Immature natural killer cell (primary cell): ENCODE measurements at places on chromosomes 1 and 21.
A peak's percentile ranks its signal among the peaks of the same experiment; 100 is the strongest.

- no peaks in the 10 kb centered on the region for H3K36me3 ChIP-seq
- H3K4me3 ChIP-seq = no peak within 1 kb of the TSS
- no peak within 1 kb of the TSS for H3K27ac ChIP-seq
- H3K27me3 ChIP-seq = peaks cover 4% of the 10 kb centered on the region
- DNase-seq = no peak
Measured at GRCh38 chr1:220786337-220787068, at the start of gene MTARC1. Gene MTARC1 (plus strand): TSS chr1:220786913. CDS start chr1:220786945, 32 bp downstream.

DNA sequence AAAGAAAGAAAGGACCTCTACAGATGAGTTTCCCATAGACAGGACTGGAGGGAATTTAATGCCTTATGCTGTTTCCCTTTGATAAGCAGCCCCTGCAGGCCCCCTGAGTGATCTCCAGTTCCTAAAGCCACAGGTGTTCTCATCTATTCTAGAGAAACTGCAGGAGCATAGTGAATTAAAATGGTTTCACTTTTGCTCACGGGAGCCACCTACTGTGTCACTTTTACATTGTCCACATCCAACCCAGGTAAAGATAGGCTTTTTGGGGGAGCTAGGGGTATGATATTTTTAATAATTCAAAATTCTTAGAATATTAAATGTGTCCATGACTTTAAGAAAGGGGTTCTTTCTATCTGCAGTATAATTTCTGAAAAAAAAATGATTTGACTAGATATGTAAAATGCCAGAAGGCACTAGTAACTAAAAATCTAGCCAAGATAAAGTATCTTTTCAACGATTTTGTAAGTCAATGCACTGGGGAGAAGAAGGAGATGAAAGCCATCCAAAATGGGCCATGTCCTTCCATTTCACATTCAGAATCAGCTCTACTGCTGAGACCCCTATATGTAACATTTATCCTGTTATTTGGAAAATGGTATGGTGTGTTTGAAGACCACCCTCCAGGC lies 267.3 kb upstream of the DUSP10 start:
- H3K4me1 ChIP-seq = no peaks in the 10 kb centered on the region
- DNase-seq = peak; percentile 20
- no peaks in the 10 kb centered on the region for H3K27me3 ChIP-seq
- no peak overlapping the region for H3K27ac ChIP-seq

- DNase-seq = no peak
- H3K27ac ChIP-seq = no peak overlapping the region
Measured at GRCh38 chr1:183272390-183272848, 86.4 kb downstream of the LAMC2 start.

GRCh38 chr1:24117722-24118409 lies 5.9 kb upstream of the MYOM3 start:
- DNase-seq = no peak
- no peak overlapping the region for H3K4me3 ChIP-seq
- H3K27ac ChIP-seq = no peak overlapping the region
- no peaks in the 10 kb centered on the region for H3K36me3 ChIP-seq

GRCh38 chr1:150061632-150062101 lies 5.9 kb upstream of the VPS45 start:
- no peaks in the 10 kb centered on the region for H3K36me3 ChIP-seq
- no peak for DNase-seq
- no peak overlapping the region for H3K27ac ChIP-seq
- H3K4me3 ChIP-seq = no peak overlapping the region

DNA sequence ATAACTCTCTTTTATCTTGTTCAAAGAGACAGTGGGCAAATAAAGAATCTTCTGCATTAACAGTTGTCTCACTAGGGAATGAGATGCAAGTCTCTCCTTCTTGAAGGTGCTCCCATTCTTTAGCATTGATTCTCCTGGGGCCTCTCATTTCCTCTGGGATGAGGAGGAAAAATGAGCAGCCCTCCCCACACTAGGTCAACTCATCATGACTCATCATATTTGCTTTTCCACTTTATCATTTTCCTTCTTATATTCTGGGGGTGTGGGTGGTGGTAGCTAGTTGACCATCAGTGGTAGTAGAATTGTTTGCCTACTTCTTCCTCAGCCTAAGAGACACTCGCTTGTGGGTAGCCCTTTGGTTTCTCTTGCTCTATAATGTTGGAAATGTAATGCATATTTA lies 182.0 kb upstream of the C1orf87 start:
- no peak overlapping the region for H3K27ac ChIP-seq
- H3K36me3 ChIP-seq = no peaks in the 10 kb centered on the region
- DNase-seq = no peak
- H3K27me3 ChIP-seq = peaks cover 2% of the 10 kb centered on the region
- no peaks in the 10 kb centered on the region for H3K4me1 ChIP-seq
- H3K4me3 ChIP-seq = no peak overlapping the region

DNA sequence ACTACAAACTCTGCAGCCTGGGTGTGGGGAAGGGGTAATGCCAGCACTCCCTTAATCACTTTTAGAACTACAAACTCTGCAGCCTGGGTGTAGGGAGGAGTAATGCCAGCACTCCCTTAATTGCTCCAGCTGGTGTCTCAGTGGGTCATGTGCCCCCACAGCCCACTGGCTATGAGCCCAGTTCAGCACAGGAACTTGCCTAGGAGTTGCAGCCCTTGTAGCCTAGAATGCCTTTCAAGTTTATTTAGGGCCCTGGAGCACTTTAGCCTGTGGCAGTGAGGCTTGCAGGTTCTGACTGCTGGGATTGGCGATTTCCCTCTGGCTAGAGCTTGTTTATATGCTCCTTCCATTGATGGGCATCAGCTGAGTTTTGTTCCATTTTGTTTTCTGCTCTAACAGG lies 17.1 kb downstream of the VN1R5 start:
- H3K4me1 ChIP-seq = no peaks in the 10 kb centered on the region
- peaks cover 6% of the 10 kb centered on the region for H3K36me3 ChIP-seq
- no peak for DNase-seq
- no peak overlapping the region for H3K27ac ChIP-seq
- H3K4me3 ChIP-seq = no peak overlapping the region

DNA sequence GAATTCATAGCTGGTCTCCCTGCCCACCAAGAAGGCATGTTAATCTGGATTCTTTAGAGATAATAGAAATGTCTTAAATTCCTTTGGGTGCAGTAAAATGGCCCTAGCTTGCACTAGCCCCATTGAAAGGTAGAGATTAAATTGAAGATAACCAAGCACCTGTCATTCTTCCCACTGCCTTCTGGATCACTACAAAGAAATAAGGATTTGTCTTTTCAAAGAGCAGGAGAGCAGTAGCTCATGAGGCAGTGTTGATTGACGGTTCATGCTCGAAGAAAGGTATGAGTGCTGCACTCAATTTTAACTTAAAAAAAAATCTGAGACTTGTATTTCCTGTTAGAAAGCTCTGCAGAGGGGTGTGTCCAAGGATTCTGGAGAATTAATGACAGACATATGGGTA lies 74.9 kb upstream of the F3 start:
- no peak for DNase-seq
- H3K4me3 ChIP-seq = no peak overlapping the region
- H3K27me3 ChIP-seq = peaks cover 5% of the 10 kb centered on the region
- no peak overlapping the region for H3K27ac ChIP-seq

GRCh38 chr1:10962483-10962882 lies 50.0 kb upstream of the TARDBP start:
- peaks cover 5% of the 10 kb centered on the region for H3K27me3 ChIP-seq
- DNase-seq = no peak
- H3K4me1 ChIP-seq = peaks cover 20% of the 10 kb centered on the region
- H3K36me3 ChIP-seq = no peaks in the 10 kb centered on the region
- H3K4me3 ChIP-seq = no peak overlapping the region
- no peak overlapping the region for H3K27ac ChIP-seq

DNA sequence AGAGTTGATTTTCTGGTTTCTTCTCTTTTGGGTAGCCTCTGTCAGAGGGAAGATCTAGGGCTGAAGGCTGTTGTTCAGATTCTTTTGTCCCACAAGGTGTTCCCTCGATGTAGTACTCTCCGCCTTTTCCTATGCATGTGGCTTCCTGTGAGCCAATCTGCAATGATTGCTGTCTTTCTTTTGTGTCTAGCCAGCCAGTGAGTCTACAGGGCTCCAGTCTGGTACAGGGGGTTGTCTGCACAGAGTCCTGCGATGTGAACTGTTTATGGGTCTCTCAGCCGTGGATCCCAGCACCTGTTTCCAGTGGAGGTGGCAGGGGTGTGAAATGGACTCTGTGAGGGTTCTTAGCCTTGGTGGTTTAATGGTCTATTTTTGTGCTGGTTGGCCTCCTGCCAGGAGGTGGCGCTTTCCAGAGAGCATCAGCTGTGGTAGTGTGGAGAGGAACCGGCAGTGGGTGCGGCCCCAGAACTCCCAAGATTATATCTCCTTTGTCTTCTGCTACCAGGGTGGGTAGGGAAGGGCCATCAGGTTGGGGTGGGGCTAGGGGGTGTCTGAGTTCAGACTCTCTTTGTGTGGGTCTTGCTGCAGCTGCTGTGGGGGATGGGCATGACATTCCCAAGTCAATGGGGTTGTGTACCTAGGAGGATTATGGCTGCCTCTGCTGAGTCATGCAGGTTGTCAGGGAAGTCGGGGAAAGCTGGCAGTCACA lies 81.3 kb upstream of the C21orf91 start:
- no peak overlapping the region for H3K4me3 ChIP-seq
- no peaks in the 10 kb centered on the region for H3K36me3 ChIP-seq
- H3K27ac ChIP-seq = no peak overlapping the region
- H3K27me3 ChIP-seq = peaks cover 2% of the 10 kb centered on the region

- H3K4me3 ChIP-seq = peak overlapping the region; percentile 82
- peak overlapping the region; percentile 99 for H3K27ac ChIP-seq
- H3K36me3 ChIP-seq = peaks cover 4% of the 10 kb centered on the region
Measured at GRCh38 chr21:36297938-36298572, 21.9 kb upstream of the MORC3 start.

DNA sequence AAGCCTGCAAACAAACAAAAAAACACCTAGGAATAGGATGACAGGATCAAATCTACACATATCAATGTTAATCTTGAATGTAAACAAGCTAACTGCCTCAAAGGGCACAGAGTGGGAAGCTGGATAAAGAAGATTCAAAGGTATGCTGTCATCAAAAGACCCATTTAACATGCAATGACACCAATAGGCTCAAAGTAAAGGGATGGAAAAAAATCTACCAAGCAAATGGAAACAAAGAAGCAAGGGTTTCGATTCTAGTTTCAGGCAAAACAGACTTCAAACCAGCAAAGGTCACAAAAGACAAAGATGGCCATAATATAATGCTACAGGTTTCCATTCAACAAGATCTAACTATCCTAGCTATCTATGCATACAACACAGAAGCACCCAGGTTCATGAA lies 16.2 kb upstream of the OR2T10 start:
- DNase-seq = no peak
- H3K27ac ChIP-seq = no peak overlapping the region
- H3K4me1 ChIP-seq = no peaks in the 10 kb centered on the region
- peaks cover 9% of the 10 kb centered on the region for H3K27me3 ChIP-seq

DNA sequence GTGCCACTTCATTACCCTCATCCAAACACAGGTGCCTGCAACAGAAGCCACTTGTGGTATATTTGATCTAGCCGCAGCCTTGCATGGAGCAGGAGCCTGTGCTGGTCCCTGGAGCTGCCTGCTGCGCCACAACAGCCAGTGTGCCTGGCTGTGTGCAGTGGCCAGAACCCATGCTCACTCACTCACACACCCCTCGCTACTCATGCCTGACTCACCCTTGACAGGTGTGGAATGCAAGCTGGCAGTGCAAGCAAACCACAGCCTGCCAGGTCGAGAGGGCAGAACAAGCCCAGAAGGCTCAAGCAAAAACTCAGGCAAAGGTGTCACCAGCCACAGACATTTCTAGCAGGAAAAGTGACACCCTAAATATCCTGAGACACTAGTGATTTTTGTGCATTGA lies 1510.9 kb downstream of the KCNT2 start:
- no peak overlapping the region for H3K27ac ChIP-seq
- H3K4me1 ChIP-seq = no peaks in the 10 kb centered on the region
- no peak for DNase-seq
- H3K27me3 ChIP-seq = no peaks in the 10 kb centered on the region

GRCh38 chr1:215360758-215361157 lies 206.3 kb upstream of the KCTD3 start:
- peaks cover 2% of the 10 kb centered on the region for H3K27me3 ChIP-seq
- H3K4me1 ChIP-seq = no peaks in the 10 kb centered on the region
- H3K27ac ChIP-seq = no peak overlapping the region
- H3K36me3 ChIP-seq = no peaks in the 10 kb centered on the region

GRCh38 chr1:43529206-43529731 lies 1.4 kb upstream of the PTPRF start:
- peak; percentile 68 for DNase-seq
- peak overlapping the region; percentile 42 for H3K27ac ChIP-seq
- H3K4me3 ChIP-seq = peak overlapping the region; percentile 59
- no peaks in the 10 kb centered on the region for H3K36me3 ChIP-seq
- H3K27me3 ChIP-seq = peaks cover 29% of the 10 kb centered on the region
- peaks cover 33% of the 10 kb centered on the region for H3K4me1 ChIP-seq

DNA sequence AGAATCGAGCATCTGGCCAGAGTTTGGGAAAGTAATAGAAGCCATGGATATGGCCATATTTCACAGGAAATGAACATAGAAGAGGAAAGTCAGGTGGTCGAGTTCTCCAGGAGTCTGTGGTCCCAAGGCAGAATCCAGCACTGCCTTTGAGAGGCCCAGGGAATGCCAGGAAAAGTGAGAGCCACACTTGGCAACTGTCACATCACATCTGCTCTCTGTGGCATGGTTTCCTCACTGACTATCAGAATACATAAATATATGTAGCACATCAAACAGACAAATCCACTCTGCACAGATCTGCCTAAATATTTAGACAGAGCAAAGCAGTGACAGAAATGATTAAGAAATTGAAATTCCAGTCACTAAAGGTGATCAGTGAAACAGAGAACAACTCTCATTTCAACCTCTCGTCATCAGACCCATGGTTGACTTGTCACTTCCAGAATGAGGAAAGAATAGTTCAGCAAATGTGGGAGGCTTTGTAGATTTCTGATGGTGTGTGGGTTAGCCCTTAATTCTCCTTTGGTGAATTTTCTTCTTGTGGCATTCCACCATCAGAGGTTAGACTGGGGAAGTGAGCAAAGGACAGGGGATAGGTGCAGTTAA lies 58.8 kb upstream of the MAN1A2 start:
- H3K36me3 ChIP-seq = no peaks in the 10 kb centered on the region
- H3K27me3 ChIP-seq = no peaks in the 10 kb centered on the region
- H3K4me3 ChIP-seq = no peak overlapping the region
- no peaks in the 10 kb centered on the region for H3K4me1 ChIP-seq
- DNase-seq = no peak
- no peak overlapping the region for H3K27ac ChIP-seq

- no peak overlapping the region for H3K4me3 ChIP-seq
- no peak overlapping the region for H3K27ac ChIP-seq
- peaks cover 4% of the 10 kb centered on the region for H3K27me3 ChIP-seq
- no peak for DNase-seq
- no peaks in the 10 kb centered on the region for H3K36me3 ChIP-seq
Measured at GRCh38 chr1:1181938-1182410, 8.3 kb downstream of the TTLL10 start.

DNA sequence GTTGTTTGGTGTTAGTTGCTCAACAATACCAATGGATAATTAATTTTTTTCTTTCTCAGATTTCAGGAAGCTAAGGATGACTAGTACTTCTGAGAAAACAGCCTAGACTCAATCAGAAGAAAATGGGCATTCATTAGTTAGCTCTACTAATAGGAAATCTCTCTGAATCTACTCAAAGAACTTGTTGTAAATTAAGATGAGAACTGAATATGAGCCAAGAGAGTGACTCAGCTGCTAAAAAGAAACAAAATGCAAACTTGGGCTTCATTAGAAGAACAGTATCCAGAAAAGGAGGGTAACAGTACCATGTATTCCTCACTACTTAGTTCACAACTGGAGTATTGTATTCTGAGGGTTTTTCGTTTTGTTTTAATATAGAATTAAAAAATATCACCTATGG lies 12.5 kb downstream of the FOXJ3 start:
- no peak overlapping the region for H3K4me3 ChIP-seq
- H3K27ac ChIP-seq = peak overlapping the region; percentile 24
- H3K4me1 ChIP-seq = peaks cover 71% of the 10 kb centered on the region
- no peak for DNase-seq
- H3K27me3 ChIP-seq = no peaks in the 10 kb centered on the region
- H3K36me3 ChIP-seq = no peaks in the 10 kb centered on the region
